ENCODE measurements at places on chromosomes 1 and 21.
A peak's percentile ranks its signal among the peaks of the same experiment; 100 is the strongest.

- DNase-seq, result no peak
Measured at GRCh38 chr1:90400131-90400530, 317.0 kb downstream of the BARHL2 start.

GRCh38 chr1:228097333-228098081 lies 5.6 kb downstream of the C1orf35 start:
- no peak for DNase-seq

DNA sequence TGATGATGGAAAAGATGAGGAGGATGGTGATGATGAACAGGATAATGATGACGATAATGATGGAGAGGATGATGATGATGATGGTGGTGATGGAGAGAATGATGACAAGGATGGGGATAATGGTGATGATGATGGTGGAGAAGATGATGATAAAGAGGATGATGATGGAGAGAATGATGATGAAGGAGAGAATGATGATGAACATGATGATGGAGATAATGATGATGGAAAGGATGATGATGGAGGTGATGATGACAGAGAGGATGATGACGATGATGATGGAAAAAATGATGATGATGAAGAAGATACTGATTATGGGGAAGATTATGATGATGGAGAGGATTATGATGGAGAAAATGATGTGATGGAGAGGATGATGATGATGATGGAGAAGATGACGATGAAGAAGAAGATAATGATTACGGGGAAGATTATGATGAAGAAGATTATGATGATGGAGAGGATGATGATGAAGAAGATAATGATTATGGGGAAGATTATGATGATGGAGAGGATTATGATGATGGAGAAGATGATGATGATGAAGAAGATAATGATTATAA lies 204.1 kb downstream of the MATN1 start:
- DNase-seq, result no peak

DNA sequence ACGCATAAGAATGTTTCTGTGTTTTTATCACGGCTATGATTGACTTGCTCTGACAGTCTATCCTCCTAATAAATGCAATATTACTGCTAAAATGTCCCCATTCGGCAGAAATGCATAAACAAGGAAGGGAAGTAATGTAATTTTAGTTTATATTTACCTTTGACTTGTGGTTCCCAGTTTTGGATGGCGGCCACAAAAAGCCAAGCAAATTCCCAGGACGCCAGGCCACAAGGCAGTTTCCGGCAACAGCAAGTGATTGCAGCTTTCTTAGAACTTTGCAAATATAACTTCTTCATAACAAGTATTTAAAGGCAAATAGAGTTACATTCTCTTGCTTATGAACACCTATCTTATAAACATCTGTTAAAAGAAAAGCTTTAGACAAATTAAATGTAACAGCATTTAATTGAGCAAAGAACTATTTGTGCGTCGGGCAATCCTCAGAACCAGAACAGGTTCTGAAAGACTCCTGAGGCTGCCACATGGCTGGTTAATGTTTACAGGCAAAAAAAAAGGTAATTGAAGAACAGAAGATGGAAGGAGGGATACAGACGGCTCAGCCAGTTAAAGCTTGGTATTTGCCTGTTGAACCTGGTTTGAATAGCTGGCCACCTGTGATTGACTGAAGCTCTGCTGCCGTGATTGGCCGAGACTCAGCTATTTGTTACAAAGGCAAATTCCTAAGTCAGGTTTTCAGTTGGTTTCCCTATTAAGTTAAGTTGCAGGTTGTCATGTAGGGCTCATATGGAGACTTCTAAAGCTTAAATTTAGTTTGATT lies 80.8 kb downstream of the C21orf91 start:
- DNase-seq, result no peak

DNA sequence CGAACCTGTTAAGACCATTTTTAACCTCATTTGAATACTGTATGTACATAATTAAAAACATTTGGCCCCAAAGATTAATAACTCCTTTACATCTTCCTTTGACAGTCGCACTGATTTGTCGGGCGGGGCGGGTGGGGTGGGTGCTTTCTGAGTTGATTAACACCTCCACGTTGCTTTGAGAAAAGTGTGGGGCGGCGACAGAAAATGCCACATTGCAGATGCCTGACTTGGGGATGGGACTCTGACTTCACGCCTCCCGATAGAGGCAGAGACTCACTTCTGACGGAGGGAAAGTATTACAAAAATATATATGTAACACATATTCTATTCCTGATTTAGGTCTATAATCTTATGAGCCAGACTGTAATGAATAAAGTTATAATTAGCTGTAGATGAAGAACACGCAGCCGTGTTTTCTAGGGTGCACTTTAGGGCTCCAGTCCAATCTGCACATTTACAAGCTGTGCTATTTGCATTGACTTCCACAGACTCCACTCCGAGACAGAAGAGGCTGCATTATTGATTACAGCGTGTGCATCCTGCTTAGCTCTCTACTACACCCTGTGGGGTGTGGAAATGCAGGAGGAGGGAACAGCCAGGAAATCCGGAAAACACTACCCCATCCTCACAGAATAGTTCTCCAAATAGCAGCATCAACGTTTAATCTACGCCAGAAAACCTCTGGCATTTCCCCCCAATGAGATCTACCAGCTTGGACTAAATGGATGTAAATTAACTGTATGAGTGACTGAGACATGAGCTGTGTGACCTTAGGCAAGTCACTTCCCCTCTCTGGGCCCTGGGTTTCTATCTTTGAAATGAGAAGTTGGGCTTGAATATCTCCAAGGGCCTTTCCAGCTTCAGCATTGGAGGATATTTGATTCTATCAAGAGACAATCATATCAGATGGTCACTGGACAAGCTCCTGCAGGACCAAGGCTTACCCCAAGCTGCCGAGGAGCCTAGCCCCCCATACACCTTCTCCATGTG lies 308.0 kb downstream of the RRAGC start:
- no peak for DNase-seq

DNA sequence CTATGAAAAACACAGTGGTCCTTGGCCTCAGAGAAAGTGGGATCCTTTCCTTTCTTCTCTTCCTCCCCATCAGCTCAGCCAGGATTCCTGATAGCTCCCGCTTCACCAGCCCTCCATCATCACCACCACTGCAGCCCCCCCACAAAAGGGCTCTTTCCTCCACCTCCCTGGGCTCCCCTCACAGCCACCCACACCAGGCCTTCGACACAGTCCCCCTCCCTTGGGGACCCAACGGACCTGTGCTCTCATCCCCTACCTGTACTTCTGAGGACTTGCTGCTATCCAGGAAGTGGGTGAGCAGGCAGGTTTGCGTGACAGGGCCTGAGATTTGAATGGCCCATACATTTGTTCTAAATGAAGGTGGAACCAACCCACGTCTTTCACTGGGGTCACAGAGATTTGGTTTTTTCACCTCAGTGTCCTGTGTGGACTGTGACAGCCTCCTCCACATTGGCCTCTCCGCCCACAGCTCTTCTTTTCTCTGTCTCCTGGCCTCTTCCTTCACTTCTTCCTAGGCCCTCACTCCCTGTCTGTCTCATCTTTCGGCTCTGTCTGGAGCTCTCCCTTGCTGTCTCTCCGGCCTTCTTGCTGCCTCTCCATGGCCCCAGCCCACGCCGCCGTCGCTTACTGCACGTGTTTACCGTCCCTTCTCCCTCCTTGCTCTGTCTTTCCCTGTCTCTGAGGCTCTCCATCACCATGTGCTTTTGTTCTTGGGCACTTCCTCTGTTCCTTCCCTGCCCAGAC lies 238.6 kb downstream of the FOXD2 start:
- no peak for DNase-seq

GRCh38 chr1:228378090-228378872 lies 28.4 kb downstream of the TRIM11 start:
- peak; percentile 66 for DNase-seq
